Activated CD4-positive, alpha-beta memory T cell treated with anti-CD3 and anti-CD28 coated beads for 36 hours (primary cell): ENCODE measurements at places on chromosomes 2 and 18.

DNA sequence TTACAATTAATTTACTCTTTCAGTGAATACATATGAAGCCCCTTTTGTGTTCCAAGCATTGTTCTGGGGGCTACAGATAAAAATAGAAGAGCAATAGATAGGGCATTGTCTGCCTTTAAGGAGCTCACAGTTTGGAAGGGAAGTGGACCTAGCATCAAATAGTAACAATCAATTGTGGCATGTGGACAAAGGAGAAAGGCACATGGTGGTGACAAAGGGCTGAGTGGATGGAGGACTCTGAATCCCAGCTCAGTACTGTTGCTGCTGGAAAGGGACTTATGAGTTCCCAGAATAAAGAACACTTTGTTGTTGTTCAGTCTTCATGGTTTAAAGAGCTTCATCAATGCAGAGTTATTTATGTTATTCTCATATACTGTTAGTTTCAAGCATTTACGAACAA, 217.7 kb downstream of the HRH4 start:
- no peak for DNase-seq

- no peak for DNase-seq
Measured at GRCh38 chr2:38092196-38092902, 16.4 kb upstream of the CYP1B1 start.

DNA sequence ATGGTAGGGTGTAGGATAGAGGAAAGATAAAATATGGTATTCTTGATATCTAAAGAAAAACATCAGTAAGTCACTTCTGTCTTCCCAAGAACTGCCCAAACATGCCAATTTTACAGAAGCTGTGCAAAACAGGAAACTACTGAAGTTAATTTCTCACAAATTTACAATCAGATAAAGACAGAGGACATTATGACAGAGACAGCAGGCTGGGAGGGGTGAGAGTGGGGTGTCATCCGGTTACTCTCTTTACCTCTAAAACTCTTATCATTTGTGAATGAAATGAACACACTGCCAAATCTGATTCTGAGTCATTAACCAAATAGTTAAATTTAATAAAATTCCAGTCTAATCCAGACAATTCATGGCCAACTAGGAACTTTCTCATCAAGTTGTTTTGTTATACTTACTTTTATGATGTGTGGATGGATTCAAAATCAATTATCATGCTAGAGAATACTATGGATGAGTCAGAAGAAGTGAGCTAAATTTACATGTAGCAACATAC, 323.2 kb upstream of the MEX3C start:
- no peak for DNase-seq

DNA sequence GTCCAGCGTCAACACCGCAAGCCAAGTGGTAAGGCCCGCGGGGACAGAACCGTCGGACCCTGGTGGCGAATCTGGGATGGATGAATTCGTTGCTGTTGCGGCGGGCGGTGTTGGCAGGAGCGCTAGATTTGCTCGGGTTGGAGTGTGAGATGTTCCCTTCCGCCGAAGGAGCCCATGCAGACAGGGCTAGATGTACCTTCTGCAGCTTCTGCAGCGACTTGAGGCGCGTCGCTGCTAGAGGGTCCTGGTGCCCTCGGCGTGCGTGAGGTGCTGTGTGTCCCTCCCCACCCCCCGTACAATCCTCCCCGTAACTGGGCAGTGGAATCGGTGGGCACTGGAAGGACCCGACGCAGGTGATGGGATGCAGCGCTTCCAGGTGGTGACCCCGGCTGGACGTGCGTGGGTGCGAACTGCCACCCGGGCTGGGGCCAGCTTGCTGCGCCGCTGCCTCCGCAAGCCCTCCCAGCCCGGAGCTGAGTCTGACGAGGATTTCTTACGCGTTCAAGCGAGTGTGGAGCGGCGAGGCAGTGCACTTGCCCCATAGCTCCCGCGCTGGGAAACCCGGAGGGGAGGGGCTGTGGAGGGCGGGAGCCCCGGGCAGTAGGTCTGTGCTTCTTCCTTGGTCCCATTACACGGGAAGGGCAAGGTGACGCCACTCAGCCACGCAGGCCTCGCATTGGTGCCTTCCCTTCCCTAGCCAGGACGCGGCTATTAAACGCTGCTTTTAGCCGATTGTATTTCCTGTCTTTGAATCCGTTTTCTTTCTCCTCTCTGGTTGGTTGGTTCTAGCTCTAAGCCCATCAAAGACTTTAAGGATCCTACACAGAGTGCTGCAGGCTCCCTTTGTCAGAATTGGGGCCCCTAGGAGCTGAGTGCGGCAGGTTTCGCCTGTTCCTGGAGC, 34.2 kb downstream of the CHRNA1 start:
- DNase-seq, result peak; percentile 69

DNA sequence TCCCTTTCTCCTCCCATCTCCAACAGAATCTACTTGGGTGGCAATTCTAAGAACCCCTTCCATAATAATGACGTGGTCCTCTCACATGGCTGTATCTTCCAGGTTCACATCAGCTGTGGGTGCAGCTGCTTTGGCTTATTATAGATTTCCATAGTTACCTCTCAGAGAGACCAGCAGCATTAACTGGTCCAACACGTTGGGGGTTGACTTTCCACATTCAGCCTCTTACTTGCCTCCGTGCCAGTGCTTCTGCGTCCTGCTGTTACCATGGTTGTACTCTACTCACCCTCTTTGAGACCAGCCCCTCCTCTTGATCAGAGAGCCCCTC, 570.7 kb downstream of the PLCL1 start:
- no peak for DNase-seq

GRCh38 chr18:6495536-6495935, 80.8 kb upstream of the L3MBTL4 start:
- DNase-seq, result no peak

DNA sequence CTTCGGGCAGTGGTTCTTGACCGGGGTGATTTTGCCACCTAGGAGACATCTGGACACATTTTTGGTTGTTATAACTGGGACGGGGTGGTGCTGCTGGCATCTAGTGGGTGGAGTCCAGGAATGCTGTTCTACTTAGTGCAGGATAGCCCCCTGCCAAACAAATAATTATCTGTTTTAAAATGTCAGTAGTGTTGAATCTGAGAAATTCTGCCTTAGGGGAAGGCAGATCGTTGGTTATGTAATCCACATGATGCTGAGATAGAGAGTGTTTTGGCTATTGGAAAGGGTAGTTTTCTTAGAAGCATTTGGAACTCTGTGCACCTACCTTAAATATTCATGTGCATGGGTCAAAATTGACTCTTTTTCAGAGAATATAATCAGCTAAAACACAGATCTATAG, 199.0 kb downstream of the TPGS2 start:
- no peak for DNase-seq

DNA sequence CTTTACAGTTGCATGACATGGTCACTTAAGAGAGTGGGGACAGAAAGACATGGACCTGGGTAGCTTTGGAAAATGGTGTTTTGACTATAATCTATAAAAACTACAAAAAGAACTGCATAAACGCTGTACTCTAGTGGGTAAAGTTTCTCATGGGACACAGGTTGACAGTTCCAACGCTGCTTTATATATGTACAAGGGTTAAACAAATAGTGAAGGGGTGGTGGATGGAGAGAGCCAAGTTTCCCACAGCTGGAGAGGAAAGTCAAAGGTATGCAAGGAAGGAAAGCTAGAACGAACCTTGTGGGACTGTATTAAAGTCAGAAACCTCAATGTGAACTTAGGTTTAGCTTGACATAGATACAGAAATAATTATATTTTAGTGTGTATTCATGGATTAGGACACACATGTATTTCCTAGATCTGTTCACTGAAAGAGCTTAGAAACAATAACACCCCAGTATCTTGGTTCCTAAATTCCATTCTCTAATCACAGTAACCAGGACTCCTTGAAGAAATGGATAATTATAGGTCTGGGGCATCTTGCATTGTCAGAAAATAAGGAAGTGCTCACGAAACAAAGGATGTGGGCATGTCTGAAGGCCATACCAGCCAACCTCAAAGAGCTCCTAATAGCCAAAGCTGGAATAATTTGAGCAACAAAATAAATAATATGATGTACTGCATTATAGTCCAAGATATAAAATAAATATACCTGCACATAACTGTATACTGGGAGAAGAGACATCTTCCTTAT, 28.8 kb downstream of the TANC1 start:
- no peak for DNase-seq

GRCh38 chr2:187541086-187542085, 12.8 kb downstream of the TFPI start:
- DNase-seq, result no peak

GRCh38 chr18:3972291-3972930, 482.7 kb downstream of the DLGAP1 start:
- no peak for DNase-seq

- peak; percentile 5 for DNase-seq
Measured at GRCh38 chr2:128635361-128635900, 316.8 kb upstream of the HS6ST1 start.

DNA sequence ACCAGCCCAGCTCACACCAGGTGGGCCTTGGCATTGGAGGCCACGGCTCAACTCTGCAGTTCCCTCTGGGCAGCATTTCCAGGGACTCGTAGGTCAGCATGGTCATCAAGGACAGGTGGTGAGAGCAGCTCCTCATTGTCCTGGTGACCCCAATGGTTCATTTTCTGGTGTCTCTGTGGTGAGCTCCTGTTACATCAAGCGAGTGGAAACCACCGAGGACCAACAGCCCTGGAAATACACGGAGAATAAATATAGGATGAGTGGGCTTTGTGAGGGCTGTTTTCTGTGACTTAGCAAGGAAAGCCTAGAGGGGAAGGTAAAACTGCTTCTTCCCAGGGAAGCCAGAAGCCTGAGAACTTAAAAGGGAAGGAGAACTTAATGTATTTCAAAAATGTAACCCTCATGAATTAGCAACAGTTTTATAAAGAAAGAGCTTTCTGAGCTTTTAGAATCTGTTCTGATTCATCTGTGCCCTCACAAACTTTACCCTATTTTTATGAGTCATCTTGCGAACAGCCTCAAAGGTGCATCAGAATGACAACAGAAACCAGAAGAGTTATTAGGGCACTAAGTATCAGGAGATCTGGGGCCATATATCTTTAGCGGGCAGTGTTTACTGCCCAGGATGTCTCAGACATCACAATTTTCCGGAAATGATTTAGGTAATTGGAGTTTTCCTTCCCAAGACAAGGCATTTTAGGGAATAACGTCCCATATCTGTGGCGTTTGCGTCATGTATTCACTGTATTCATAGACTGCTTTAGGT, 18.7 kb downstream of the C2orf92 start:
- peak; percentile 28 for DNase-seq

- no peak for DNase-seq
Measured at GRCh38 chr18:40546875-40547274, 1408.2 kb upstream of the PIK3C3 start.

- DNase-seq, result no peak
Measured at GRCh38 chr18:73110307-73110706, 242.5 kb upstream of the NETO1 start.

GRCh38 chr2:42567806-42568400, 529 bp upstream of the MTA3 start:
- peak; percentile 15 for DNase-seq

DNA sequence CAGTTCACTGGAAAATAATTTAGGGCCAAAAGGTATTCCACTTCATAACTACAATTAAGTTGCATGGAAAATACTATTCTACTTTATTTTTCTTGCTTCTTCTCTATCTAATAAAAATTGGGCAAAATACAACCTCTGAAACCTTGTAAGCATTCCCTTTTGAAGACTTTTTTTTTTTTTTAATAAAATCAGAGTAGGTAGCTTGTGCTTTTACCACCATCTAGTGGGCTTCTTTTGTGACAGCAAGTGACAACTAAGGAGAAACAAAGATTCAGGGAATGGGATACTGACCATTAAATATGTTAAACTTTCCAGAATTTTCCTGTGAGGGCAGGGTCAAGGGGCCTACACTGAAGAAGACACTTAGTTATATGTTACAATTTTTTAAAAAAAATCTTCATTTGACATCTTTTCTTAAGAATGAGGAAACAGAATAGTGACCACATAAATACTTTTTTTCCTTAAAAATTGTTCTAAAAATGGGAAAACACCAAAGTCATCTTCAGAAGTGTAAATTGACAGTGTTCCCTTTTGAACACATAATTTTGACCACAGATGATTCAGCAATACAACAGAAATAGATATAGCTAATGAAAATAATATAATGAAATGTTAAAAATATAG, 1183.2 kb upstream of the ACVR2A start:
- DNase-seq, result no peak

GRCh38 chr18:22169011-22169888, at the start of gene GATA6:
GATA6 (plus strand) TSS chr18:22169589; CDS start chr18:22171145, 1,556 bp downstream.
- peak; percentile 53 for DNase-seq

DNA sequence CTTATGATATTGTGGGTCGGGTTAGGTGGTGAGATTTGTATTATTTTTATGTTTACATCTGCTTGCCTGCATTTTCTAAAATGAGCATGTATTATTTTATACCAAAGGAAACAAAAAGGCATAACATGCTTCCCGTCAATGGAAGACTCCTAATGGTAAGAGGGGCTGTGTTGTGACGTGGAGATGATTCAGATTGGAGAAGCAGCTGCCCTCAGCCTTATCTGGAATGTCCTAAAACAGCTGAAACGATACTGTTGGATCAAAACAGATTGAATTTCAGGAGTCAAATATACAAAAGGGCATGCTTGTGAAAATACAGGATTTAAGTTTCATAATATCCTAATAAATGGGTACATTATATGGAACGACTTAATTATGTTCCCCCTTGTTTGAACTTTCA, 19.0 kb downstream of the DGKD start:
- no peak for DNase-seq

- DNase-seq, result no peak
Measured at GRCh38 chr2:24411488-24412151, 51.3 kb upstream of the ITSN2 start.

DNA sequence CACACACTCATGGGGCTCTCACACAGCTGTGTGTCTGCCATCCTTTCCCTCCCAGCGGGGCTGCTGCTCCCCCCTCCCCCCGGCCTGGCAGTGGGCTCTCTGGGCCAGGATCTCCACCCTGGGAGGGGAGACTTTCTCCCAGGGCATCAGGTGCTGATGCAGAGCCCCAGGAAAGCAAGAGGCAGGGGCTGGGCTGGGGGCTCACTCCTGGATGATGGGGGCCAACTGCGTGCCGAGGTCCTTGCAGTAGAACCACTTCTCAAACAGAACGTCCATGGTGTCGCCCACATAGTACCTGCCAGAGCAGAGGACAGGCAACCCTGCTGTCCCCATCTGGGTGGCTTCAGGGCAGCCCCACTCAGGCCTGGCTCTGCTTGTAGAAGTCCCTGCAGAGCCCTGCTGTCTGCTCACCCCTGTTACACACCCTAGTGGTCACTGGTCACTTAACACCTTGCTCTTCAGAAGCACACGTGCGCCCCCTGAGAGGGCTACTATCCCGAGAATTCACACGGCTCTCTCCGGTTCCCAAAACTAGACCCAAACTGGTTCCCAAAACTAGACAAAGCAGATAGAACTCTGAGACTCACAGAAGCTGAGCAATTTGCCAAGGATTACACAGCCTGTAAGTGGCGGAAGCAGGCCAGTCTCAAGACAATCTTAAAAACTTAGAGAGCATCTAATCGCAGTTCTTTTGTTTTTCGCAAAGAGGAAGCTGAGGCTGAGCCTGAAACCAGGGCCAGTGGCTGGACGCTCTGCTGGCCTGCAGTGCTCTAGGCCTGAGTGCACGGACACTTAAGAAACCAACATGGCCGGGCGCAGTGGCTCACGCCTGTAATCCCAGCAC, 6.6 kb upstream of the OXER1 start:
- no peak for DNase-seq
